GM04504 (cell line): ENCODE measurements at places on chromosomes 2 and 18.

DNA sequence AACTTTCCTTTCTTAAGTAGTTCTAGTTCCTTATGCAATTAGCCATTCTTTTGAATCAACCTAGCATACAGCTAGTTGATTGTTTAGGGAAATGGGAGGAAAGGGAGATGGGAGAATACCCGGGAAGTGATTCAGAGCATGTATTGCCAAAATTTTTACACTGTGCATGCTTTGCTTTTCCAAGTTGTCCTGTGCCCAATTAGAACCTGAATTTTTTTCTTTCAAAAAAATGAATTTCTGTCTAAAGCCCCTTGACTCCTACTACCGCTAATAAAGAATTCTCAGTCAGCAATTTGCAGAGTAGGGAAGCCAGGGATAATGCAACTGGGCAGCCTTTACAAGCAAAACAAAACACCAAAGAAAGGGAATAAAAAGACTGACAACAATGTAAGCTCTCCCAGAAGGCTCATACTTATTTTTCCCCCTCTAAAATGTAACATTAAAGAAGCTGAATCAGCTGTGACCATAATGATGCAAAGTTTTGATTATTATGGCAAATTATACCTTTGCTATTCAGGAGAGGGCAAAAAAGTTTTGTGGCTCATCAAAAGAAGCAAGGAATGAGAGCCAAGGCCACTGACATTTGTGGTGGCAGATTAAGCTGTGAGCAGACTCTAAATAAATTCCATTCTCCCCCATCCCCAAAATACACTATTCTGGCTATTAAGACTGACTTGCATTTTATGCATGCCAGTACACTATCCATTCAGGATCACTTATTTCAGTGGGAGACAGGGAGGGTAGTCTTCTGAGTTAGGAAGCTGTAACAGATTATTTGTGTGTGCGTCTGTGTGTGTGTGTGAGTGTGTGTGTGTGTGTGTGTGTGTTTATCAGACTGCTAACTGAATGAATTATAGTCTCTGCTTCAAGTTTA lies 174.3 kb downstream of the ERBB4 start:
- peak; percentile 32 for DNase-seq

- DNase-seq: no peak
Observed at GRCh38 chr2:134745023-134745422, 26.2 kb upstream of the TMEM163 start.

GRCh38 chr2:113850687-113851086 lies 39.2 kb upstream of the ACTR3 start:
- DNase-seq: no peak

DNA sequence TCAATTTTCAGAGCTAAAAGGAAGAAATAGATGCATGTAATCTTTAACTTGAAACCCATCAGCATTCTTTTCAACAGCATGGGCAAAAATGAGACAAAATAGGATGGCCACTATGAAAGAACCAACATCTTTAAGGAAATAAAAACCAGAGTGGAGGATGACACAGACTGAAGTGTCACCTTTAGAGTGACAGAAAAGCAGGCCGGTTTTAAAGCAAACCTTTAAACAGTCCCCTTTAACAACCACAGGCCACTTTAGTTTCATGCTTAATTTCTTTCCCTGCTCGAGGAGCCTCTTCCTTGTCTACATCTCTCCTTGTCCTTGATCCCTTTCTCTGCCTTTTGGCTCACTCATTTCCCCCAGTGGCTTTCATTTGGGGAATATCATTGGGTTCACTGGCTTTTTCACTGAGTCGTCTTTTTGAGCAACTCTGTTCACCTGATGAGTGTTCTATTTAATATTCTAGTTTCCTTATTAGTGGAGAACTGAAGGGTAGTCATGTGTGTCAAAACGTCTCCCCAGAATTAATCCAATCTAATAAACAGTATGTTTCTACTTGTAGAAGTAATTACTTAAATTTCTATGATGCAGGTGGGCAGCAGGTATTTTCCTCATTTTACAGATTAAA lies 72.5 kb downstream of the DOCK10 start:
- no peak for DNase-seq

DNA sequence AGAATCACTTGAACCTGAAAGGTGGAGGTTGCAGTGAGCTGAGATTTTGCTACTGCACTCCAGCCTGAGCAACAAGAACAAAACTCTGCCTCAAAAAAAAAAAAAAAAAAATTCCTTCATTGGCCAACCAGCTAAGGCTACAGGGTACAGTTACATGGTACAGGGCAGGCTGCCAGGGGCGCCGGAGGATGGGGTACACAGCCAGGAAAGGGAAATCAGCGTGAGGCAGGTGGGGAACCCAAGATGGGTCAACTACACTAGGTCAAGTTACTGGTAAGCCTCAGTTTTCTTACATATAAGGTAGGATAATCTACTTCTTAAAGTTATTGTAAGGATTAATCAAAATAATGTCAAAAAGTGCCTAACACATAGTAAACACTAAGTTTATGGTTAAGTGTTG lies 142.6 kb upstream of the MSH6 start:
- no peak for DNase-seq

DNA sequence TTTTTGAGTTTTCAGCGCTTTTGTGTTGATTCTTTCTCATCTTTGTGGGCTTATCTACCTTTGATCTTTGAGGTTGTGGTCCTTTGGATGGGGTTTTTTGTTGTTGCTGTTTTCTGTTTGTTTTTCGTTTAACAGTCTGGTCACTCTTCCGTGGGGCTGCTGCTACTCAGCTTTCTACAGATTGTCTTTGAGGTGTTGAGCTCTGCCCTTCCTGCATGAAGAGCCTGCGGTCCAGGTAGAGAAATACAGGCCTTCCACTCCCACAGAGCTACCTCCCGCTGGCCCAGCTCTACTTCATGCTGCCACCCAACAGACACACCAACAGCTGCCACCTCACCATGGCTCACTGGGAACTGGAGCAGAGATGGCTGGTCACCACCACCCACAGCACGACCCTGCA lies 61.7 kb upstream of the RNU4ATAC start:
- DNase-seq: no peak

DNA sequence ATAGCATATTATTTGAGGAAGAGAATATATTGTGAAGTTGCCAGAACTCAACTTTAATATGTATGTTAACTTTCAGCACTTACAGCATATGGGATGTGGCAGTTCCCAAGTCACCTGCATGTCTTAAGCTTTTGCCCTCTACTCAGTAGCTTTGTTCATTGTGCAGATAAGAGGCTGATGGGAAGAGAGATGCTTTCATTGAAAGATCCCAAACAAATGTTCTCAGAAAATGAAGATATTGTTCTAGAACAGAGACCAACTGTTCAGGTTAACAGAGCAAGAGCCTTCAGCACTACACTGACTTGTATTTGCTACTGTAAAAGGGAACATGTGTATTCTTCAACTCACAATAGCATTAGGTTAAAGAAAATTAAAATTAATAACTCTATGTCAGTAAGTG lies 28.1 kb downstream of the GAREM1 start:
- no peak for DNase-seq

DNA sequence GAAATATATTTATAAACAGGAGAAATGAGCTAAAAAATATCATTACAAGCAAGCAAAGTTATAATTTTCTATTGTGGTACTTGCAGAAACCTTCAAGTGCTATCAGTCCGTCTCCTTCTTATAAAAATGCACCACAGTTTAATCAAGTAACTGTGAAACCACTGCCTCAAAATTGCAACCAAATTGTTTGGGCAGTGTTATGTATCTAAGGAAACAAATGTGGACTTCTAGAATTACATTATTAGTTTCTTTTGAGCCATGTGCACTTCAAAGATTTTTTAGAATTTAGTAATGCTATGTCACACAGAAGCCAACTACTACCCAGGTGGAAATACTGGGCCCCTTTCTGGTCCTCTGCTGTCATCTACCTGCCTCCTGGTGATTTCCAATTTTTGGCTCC lies 495.6 kb downstream of the NYAP2 start:
- DNase-seq: peak; percentile 10

- DNase-seq: peak; percentile 41
Observed at GRCh38 chr2:69601179-69601612, 42.3 kb downstream of the AAK1 start.

- DNase-seq: no peak
Observed at GRCh38 chr18:6010284-6010683, 115.0 kb upstream of the TMEM200C start.

GRCh38 chr18:28823506-28824182 lies 646.7 kb upstream of the CDH2 start:
- no peak for DNase-seq

GRCh38 chr18:66764230-66764629 lies 160.3 kb upstream of the CDH19 start:
- no peak for DNase-seq

GRCh38 chr2:64008434-64009009 lies 10.7 kb downstream of the VPS54 start:
- no peak for DNase-seq

- DNase-seq: no peak
Observed at GRCh38 chr2:9756692-9757250, 86.5 kb upstream of the TAF1B start.

- no peak for DNase-seq
Observed at GRCh38 chr2:60530660-60531281, 22.7 kb downstream of the BCL11A start.

DNA sequence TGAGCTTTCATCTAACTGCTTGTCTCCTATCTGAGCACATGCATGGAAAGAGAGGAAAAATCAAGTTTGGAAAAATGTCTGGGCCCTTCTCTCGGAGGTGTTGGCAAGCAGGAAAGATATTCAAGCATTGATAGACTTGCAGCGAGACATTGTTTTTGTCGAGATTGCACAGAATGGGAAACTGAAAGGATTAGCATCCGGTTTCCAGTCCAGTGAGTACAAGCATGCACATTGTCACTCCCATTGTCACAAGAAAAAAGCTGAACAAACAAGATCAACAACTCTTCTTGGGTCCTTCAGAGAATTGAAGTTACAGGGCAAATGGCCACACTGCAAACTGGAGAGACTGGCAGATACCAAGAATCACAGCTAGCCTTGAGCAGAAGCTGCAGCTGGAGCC lies 19.6 kb upstream of the MC5R start:
- no peak for DNase-seq

DNA sequence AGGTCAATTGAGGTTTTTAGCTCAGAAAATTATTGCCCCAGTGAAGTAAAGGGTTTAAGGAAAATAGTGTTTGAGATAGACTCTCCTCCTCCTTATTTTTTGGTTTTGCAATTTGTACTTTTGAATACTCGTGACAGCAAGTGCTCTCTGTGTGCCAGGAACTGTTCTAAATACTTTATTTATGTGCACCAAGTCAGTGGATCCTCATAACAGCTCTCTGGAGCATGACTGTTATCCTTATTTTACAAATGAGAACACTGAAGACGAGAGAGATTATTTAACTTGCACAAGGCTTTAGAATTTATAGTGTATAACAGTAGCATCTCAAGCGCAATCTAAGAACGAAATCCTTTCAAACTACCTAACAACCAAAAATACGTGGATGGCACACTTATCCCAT lies 24.7 kb downstream of the BABAM2 start:
- peak; percentile 31 for DNase-seq

- no peak for DNase-seq
Observed at GRCh38 chr2:204143216-204144014, 206.9 kb downstream of the ICOS start.

GRCh38 chr2:230203110-230203676 lies 16.6 kb downstream of the SP110 start:
- no peak for DNase-seq

DNA sequence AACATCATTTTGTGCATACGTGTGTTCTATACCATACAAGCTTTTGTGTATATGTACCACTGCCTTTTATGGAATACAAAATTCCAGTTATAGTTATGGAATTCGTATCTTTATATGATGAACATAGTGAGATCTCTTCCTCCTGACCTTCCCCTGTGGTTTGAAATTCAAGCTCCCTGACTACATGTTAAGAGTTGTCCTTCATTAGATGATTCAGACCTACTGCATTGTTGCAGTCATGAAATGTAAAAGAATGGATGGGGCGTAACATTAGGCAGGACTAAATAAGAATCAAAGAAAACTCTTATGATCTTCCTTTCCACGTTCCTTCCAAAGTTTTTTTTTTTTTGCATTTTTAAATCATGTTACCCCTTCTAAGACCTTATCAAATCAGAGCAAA lies 107.1 kb downstream of the UNC80 start:
- no peak for DNase-seq

- DNase-seq: no peak
Observed at GRCh38 chr2:42249887-42250286, 80.7 kb downstream of the EML4 start.

GRCh38 chr2:234139755-234140154 lies 89.3 kb downstream of the SPP2 start:
- DNase-seq: no peak

DNA sequence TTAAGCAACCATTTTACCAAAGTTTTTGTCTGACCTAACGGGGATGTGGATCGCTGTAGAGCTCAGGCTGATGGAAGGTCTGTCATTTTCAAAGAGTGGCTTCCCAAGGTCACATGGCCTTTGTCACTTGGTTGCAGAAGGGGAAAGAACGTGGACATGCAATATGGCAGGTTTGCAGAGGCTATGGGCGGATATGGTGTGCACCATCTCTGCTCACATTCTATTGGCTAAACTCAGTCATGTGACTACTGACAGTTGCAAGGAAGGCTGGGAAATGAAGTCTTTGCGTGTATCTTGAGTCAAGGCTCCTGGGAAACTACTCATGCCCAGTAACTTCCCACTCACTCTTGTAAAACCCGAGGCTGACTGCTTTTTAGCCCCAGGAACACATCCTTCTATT lies 96.8 kb downstream of the ST6GAL2 start:
- no peak for DNase-seq

GRCh38 chr2:239375278-239376061 lies 25.4 kb downstream of the HDAC4 start:
- DNase-seq: no peak

GRCh38 chr18:78242806-78243205 lies 736.8 kb upstream of the SALL3 start:
- no peak for DNase-seq

- peak; percentile 48 for DNase-seq
Observed at GRCh38 chr18:3104190-3105054, 91.5 kb upstream of the LPIN2 start.

DNA sequence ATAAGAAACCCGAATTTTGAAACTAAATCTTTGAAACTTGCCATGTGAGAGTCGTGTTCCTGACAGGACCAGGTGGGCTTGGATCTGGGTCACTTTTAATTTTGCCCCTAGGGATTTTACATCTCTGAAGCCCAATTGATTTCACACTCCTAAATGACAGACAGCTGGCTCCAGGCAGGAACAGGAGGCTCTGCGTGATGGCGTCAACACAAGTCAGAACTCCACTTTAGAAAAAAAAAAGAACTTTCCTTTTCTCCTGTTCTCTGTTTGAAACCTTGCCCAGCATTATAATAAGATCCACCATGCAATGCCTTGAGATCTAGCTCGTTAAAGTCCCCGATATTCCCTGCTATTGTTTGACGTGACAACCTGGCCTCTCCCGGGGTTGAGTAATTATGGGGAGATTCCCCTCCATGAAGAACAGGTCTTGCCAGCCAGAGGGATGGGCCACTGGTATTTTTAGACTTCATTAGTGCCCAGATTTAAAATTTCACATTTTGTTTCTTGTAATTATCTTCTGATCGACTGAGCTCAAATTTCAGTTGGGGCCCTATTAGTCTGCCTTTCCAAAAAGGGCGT lies 260.3 kb downstream of the KLHL29 start:
- DNase-seq: no peak

GRCh38 chr2:9736021-9736420 lies 105.2 kb upstream of the YWHAQ start:
- DNase-seq: no peak

- DNase-seq: peak; percentile 12
Observed at GRCh38 chr2:82636402-82637020, 1822.6 kb downstream of the SUCLG1 start.
